ENCODE measurements at places on chromosomes 11 and 22. TPM values are rescaled to one million over a fixed set of nuclear protein-coding genes. Genes with fewer than 3 reads are reported as not detected.

DNA sequence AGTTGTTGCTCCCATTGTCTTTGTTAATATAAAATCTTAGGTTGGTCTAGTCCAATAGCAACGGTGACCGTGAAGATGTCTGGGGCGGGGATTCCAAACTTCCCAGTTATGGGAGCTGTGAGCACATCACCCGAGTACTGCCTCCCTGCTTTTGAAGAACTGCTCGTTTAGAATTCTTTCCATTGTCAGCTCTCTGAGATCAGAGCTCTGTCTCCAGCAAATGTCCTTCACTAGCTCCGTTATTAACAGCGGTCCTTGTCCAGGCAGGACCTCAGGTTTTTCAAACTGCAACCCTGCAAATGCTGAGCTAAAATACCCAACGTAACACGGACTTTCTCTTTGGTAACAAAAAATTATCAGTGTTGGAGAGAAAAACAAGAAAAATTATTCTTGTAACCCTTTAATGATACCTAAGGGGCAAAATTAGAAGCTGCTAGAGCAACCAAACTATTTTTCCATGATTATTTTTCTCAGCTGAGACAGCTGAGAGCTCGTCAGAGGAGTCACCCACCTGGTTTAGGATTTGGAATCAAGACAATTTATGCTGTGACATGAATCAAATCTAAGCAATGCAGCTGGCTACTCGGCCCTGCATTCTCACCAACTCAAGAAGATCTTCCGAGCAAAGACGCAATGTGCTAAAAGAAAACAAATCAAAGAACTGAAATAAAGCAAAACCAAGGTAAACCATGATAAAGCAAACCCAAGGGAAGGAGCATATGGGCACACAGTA, 15.1 kb upstream of the EFCAB6 start:
- peaks cover 17% of the 10 kb centered on the region for H3K4me1 ChIP-seq
- no peaks in the 10 kb centered on the region for H3K36me3 ChIP-seq
- H3K27ac ChIP-seq: peak overlapping the region; percentile 62

DNA sequence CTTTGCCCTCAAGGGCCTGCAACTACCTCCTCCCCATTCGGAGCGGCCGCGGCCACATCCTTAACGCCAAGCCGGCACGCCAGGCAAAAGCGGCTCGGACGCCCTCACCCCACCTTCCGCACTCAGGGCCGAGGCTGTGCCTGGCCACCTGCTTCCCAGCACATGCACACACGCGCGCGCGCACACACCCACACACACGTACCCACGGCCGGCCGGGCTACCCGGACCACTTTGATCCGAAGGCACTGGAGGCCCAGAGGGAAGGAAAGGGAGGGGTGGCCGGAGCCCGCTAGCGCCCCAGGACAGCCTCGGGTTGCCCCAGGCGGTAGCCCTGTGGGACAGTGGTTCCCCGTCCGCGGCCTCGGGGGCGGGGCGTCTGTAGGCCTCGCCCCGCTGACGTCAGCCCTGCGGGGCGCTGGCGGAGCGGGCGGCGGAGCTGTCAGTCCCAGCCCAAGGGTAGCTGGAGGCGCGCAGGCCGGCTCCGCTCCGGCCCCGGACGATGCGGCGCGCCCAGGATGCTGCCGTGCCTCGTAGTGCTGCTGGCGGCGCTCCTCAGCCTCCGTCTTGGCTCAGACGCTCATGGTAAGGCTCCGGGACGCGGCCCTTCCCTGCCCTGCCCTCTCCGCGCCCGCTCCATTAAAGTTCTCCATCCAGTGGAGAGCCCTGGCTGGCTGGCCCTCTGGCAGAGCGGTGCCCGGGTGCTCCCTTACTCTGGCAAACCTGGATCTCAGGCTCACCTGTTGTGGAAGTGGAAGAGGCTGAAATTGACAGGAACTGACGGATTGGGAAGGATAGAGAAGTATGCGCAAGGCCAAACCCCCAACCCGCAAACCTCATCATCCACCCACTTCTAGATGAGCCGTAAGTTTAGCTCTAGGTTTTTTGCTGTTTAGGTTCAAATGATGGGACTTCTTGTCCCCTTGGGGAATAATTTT, at the start of gene IL10RA:
IL10RA (plus strand) TSS at position 442 of the 935 bp plus-strand sequence; CDS start at position 516, 74 bp downstream.
- peak within 1 kb of the TSS; percentile 55 for H3K4me3 ChIP-seq
- no peaks in the 10 kb centered on the region for H3K36me3 ChIP-seq
- DNase-seq: peak; percentile 22
- no peak within 1 kb of the TSS for H3K27ac ChIP-seq
- peaks cover 4% of the 10 kb centered on the region for H3K4me1 ChIP-seq

GRCh38 chr11:45444796-45445195, 158.7 kb upstream of the SYT13 start:
- peaks cover 1% of the 10 kb centered on the region for H3K4me1 ChIP-seq
- no peak for DNase-seq
- H3K36me3 ChIP-seq: no peaks in the 10 kb centered on the region
- peaks cover 13% of the 10 kb centered on the region for H3K27me3 ChIP-seq
- no peak overlapping the region for H3K27ac ChIP-seq

The HEPHL1 gene
- total RNA-seq: not detected

The OR8A1 gene
- not detected for total RNA-seq

GRCh38 chr11:111691176-111691575, 75.0 kb downstream of the PPP2R1B start:
- no peaks in the 10 kb centered on the region for H3K27me3 ChIP-seq
- H3K4me1 ChIP-seq: peaks cover 18% of the 10 kb centered on the region
- peaks cover 6% of the 10 kb centered on the region for H3K36me3 ChIP-seq

The APOBEC3B gene
- 4.0 TPM for total RNA-seq

The SLC37A4 gene
- 11.7 TPM for total RNA-seq

- DNase-seq: no peak
- no peaks in the 10 kb centered on the region for H3K4me1 ChIP-seq
- no peaks in the 10 kb centered on the region for H3K36me3 ChIP-seq
- H3K4me3 ChIP-seq: no peak overlapping the region
Measured at GRCh38 chr11:93249459-93250220, 51.8 kb upstream of the SLC36A4 start.

Measured in astrocyte (in vitro differentiated cells and primary cell).